ENCODE measurements at places on chromosomes 7 and 10.

GRCh38 chr7:82021036-82021435, 251.2 kb upstream of the HGF start:
- no peak for DNase-seq

- no peak for DNase-seq
These were observed 19.3 kb downstream of the PPP1R3C start for GRCh38 chr10:91613411-91614187.

GRCh38 chr7:28432105-28432504, 19.8 kb downstream of the CREB5 start:
- no peak for DNase-seq

GRCh38 chr7:1637155-1637554, 32.9 kb upstream of the ELFN1 start:
- no peak for DNase-seq

DNA sequence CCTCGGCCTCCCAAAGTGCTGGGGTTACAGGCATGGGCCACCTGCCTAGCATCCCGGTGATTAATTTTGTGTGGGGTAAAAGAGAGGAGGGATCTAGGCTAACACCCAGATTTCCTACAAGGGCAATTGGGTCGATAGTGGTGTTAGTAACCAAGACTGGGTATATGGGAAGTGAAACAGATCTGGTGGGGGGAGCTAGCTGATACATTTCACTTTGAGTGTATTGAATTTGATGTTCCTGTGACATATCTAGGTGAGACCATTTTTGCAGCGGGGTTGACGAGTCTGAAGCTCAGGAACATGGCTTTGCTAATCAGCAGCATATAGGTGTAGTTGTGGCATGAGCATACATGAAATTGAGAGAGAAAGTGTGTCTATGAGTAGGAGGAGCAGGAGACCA, 12.0 kb downstream of the CLCN1 start:
- no peak for DNase-seq

DNA sequence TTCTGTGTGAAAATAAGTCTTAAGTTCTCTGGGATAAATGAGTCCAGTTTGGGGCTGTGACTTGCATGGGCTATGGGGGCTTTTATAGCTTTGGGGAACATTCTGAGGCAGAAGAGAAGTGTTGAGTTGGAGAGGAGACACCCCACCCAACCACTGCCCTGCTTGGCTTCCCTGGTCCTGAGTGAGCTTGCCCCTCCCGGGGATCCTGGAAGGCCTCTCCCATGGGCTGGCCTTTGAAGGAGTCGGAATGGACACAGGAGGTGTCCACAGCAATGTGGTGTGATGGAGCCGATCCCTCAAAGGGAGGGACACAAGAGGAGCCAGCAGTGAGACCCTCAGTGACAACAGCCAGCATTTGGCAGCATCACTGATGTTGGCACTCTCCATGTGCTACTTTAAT, 89.8 kb downstream of the GLRX3 start:
- DNase-seq, result no peak

- no peak for DNase-seq
These were observed 266.9 kb downstream of the USP6NL start for GRCh38 chr10:11344550-11344949.

GRCh38 chr10:110791541-110792073, 80.1 kb upstream of the PDCD4 start:
- DNase-seq, result no peak

GRCh38 chr7:5582532-5582935, 158.9 kb upstream of the TNRC18 start:
- no peak for DNase-seq

DNA sequence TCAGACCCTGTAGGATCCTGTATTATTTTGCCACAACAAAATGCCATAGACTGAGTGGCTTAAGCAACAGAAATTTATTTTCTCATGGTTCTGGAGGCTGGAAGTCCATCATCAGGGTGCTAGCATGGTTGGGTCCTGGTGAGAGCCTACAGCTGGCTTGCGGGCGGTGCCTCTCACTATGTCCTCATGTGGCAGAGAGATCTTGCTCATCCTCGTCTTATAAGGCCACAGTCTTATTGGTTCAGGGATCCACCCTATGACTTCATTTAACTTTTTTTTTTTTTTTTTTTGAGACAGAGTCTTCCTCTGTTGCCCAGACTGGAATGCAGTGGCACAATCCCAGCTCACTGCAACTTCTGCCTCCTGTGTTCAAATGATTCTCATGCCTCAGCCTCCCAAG, 90.9 kb downstream of the LSM5 start:
- DNase-seq, result no peak

DNA sequence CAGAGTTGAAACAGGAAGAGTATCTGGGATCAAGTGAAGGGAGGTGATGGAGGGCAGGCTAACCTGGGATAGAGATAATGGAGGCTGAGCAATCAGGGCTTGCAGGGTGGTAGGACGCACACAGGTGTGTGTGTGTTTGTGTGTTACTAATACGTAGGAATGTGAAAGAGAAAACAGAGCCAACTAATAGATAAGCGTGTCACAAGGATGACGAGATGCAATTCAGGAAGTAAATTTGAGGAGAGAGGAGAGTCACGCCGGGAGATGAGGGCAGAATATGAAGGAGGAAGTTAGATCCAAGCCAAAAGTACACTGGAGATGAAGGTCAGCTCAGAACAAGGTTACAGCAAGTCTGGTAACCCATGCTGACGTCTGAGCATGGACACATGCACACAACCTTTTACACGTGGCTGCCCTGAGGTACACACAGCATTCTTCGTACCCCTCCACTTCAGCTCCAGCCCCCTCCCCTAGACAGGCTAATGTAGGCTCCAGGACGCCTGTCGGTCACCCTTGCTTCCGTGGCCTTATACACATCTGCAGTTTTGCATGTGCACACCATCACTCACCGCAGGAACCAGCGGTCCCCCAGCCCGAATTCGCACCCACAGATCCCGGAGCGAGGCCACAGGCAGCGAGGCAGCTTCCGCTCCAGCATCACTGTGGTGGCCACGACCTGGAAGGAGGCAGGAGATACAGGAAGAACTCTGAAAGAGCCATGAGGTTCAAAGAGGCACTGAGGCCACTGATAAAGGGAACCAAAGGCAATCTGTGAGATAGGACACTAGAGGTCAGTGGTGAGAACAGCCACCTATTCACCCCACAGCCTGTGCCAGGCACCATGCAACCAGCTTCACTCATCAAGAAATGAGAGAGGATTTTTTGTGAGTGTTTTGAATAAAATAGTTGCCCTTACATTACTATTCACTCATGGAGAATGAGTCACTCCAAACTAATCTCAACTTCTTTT, 23.7 kb upstream of the TRPV6 start:
- DNase-seq, result peak; percentile 39

DNA sequence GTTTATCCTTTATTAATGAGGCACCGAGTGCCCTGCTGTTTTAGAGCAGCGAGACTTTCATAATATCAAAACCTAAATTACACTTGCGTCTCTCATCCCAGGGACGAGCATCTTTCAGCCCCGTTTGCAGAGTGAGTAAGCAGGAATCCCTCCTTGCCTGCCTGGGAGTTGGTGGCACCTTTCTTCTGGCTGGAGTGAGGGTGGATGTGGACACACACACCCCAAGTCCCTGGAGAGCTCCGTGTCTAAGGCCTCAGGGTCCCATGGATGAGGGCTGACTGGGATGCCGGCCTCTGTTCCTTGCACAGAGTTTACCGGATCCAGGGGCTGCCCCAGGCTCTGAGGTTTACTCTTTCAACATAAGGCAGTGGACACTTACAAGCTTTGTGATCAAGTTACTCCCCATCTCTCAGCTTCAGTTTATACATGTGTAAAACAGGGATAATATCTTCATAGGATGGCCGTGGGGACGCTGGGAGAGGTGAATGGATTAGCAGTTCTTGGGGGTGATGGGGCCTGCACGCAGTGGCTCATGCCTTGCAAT, 24.5 kb downstream of the POLL start:
- DNase-seq, result no peak

- no peak for DNase-seq
These were observed 9.9 kb upstream of the NEUROG3 start for GRCh38 chr10:69583106-69583505.

DNA sequence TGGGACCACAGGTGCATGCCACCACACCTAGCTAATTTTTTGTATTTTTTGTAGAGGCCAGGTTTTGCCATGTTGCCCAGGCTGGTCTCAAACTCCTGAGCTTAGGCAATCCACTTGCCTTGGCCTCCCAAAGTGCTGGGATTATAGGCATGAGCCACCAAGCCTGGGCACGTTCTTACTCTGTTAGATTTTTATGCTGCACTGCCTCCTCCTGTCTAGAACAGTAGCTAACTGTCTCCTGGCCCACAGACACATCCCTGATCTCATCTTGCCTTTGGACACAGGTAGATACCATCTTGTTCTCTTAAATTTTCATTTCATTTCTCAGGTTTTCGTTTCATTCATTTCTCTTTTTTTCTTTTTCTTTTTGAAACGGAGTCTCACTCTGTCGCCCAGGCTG, 41.1 kb downstream of the BLVRA start:
- peak; percentile 54 for DNase-seq

DNA sequence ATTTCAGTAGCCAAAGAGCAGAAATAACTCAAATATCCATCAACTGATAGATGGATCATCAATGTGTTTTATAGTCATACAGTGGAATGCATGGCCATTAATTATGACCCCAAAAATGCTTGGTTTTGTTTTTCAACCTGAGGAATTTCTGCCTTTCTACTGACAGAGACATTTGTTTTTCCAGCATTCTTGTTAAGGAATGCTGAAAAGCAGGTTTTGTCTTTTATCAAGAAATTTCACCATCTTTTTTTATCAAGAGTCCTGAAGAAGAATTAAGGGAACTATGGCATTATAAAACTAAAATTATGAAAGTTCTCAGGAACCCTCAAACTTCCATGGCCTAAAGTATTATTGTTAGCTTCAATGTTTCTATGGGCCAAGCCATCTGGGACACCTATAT, 153.4 kb upstream of the THSD7A start:
- DNase-seq, result no peak

DNA sequence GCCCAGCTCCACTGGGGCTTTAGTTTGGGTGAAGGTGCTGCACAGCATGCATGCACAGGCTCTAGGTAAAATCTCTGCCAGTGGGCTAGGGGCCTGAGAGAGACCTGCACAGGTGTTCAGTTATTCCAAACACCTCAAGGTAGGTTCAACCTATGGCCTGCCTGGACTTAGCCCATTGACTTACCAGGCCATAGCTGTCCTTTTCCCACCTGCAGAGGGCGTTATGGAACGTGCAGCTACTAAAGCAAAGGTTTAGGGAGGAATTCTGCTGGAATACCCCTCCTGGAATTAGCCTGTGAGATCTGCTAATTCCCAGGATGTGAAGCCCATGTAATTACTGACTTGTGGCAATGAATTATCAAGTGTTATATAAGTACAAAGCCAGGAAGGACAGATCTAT, 3.6 kb downstream of the VWC2 start:
- no peak for DNase-seq

- DNase-seq, result no peak
These were observed 12.5 kb downstream of the ZNF862 start for GRCh38 chr7:149850716-149851115.

GRCh38 chr10:103145860-103146466, 47.1 kb downstream of the NT5C2 start:
- DNase-seq, result peak; percentile 75

DNA sequence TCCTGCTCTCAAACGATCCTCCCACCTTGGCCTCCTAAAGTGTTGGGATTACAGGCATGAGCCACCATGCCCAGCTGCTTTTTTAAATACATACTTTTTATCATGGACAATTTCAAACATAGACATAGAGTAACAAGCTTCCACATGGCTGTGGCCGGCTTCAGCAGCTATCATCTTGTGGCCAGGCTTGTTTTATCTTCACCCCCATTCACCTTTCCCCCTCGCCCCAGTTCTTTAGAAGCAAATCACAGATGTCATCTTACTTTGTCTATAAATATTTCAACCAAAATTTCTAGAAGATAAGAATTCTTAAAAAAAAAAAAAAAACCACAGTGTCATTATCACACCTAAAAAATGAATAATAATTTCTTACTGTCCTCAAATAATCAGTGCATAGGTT, 5.9 kb downstream of the FOXK1 start:
- no peak for DNase-seq

DNA sequence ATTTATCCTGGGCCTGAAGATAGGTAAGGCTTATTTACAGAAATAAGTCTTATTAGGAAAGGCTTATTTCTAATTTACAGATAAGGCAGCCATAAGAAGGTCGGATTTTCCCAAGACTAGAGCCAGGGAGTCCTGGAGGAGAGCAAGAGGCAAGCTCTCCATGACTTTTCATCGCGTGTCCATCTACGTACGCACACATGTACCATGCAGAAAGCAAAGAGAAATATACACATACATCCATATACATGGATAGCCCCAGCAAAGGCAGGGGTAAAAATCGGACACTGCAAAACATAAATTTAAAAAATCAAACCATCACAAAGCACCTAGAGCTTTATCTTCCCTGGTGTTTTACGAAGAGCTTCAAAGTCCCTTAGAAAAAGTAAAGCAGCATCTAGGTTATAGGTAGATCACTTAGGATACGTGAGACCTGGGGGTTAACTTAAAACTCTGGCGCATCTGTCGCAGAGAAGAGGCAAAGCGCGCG, 25.8 kb upstream of the ZRANB1 start:
- no peak for DNase-seq

DNA sequence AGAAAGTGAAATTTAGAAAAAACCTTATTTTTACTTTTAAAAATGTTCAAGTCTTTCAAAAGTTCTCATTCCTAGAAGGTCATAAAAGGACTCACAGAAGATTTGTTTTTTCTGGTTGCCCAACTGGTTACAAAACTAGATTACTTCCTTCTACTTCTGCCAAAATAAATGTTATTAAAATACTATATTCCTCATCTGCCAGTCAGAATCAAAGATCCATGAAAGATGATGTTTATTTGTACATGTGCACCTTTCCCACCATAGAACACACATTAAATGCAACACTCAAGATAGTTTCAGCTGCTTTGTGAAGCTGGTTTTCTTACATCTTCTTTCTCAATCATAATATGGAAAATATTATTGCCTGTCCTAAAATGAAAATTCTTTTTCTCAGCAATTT, 465.4 kb downstream of the ETV1 start:
- no peak for DNase-seq

DNA sequence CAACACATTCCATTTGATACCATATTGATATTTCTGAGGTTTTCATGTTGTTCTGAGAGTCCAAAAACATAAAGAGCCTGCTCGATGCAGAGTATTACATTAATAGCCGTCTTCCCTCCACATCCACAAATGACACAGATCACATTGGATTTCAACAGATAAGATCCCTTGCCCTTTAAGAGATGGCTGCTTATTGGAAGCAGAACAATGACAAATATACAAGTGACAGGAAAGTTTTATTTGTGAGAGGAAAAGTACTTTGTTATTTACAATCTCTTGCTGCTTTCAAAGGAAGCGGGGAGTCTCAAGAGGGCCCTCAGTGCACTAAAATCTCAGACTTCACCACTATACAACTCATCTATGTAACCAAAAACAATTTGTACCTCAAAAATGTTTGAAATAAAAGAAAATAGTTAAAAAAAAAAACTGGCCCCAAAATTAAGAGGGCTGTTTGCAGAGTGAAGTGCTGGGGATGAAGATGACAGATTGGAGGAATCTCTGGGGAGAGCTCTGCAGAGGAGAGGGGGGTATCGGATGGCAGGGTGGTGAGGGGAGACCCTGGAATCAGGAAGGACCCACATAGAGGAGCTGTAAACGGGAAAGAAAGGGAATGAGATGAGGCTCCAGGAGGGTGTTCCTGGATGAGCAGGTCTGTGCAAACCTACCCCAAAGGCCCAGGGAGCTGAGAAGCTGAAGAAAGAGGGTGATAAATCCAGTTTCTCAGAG, 42.5 kb upstream of the ZNF438 start:
- no peak for DNase-seq

Measured in hematopoietic multipotent progenitor cell treated with erythropoietin and hydrocortisone succinate and interleukin-3 and kit ligand, for 17 days (in vitro differentiated cells).